ENCODE measurements at places on chromosomes 1 and 21.

GRCh38 chr1:41327383-41327999, 33.7 kb upstream of the FOXO6 start:
- DNase-seq: no peak

- no peak for DNase-seq
Observed at GRCh38 chr1:214289574-214290272, 8.8 kb downstream of the SMYD2 start.

DNA sequence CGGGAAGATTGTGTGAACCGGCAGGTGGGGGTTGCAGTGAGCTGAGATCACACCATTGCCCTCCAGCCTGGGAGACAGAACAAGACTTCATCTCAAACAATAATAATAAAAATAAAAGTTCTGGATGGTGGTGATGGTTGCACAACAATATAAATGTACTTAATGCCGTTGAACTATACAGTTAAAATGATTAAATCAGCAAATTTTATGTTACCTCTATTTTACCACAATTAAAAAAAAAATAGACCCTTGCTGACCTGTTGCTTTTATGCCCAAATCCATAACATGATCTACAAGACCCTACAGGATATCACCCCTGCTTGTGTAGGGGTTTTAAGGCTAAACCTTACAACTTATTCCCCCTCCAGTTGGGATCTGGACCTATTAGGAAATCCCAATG, 11.8 kb upstream of the PDIK1L start:
- no peak for DNase-seq

GRCh38 chr21:38476385-38476784, 21.9 kb downstream of the ERG start:
- no peak for DNase-seq

GRCh38 chr1:10082785-10083479, 50.2 kb downstream of the UBE4B start:
- DNase-seq: no peak

GRCh38 chr1:52659356-52659755, 26.4 kb downstream of the SHISAL2A start:
- no peak for DNase-seq

- no peak for DNase-seq
Observed at GRCh38 chr1:214718724-214719123, 115.7 kb downstream of the CENPF start.

All from activated naive CD8-positive, alpha-beta T cell treated with anti-CD3 and anti-CD28 coated beads, Interleukin-2, amount 50 U/mL, for 16 hours (primary cell).